CD4-positive, alpha-beta T cell treated with Interleukin-1 beta for 1 hour (primary cell): ENCODE measurements at places on chromosomes 5 and 9.
A peak's percentile ranks its signal among the peaks of the same experiment; 100 is the strongest.

- DNase-seq: no peak
Measured at GRCh38 chr5:165805756-165806155, 2300.3 kb downstream of the MAT2B start.

DNA sequence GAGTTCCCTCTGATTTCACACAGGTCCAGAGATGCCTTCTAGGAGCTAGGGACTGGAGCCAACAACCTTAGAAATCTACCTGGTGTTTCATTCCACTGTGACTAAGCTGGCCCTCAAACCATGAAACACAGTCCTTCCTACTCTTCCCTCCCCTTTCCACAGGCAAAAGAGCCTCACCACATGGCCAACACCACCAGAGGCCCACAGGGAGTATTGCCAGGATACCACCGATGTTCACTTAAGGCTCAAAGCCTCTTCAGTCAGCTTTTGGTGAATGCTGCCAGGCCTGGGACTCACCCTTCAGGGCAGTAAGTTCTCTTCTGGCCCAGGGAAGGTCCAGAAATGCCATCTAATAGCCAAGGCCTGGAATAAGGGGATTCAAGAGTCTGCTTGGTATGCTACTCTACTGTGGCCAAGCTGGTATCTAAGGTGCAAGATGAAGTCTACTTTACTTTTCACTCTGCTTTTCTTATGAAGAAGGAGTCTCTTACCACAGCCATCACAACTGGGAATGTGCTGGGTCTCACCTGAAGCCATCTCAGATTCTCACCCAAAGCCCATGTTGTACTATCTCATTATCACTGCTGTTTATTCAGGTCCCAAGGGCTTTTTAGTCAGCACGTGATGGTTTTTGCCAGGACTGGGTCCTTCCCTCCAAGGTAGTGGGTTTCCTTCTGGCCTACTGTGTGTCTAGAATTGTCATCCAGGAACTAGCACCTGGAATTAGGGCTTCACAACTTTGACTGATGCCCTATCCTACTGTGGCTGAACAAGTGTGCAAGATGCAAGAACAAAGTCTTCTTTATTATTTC is 1018.4 kb downstream of the TAF11L14 start:
- DNase-seq: no peak

- DNase-seq: no peak
Measured at GRCh38 chr5:11247224-11247623, 486.2 kb upstream of the DAP start.

DNA sequence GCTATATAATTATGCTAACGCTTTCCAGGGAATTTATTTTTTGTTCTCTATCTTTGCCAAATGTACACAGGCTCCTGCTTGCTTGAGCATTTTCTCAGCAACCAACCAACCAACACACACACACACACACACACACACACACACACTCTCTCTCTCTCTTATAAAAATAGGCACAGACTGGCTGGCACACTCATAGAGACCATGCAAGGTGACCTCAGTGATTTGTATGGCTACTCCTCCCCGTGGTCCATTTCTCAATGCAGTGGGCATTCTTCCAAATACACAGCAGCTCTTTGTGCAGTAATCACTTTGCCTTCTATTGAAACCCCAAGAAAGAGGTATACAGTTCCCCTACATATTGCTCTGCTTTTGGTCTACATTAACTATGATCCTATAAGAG is 416.0 kb downstream of the MAN2A1 start:
- no peak for DNase-seq

GRCh38 chr5:26026044-26026443 is 1012.3 kb downstream of the CDH9 start:
- DNase-seq: no peak

- DNase-seq: no peak
Measured at GRCh38 chr9:88006511-88007290, 32.4 kb upstream of the CDK20 start.

GRCh38 chr5:132294728-132295504 is 722 bp downstream of the SLC22A4 start:
- peak; percentile 48 for DNase-seq

DNA sequence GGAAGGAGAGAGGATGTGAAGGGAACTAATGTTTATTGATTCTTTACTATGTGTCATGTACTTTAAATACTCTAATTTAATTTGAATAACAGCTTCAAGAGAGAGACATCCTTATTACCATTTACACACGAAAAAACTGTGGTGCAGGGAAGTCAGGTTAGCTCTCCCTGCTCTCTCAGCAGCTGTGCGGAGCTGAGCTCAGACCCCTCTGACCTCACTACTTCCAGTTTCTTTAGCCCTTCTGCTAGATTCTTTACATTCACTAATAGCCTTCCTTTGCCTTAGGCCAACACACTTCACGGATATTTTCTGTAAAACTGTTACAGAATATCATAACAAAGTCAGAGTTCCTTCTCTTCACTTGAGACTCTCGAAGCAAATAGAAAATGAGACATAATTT is 131.3 kb upstream of the ARRDC3 start:
- no peak for DNase-seq

GRCh38 chr5:54476682-54477081 is 21.2 kb downstream of the HSPB3 start:
- DNase-seq: no peak
